ENCODE measurements at places on chromosomes 11 and 22.

GRCh38 chr11:66126064-66126463 lies 56.0 kb downstream of the PACS1 start:
- no peak for DNase-seq

DNA sequence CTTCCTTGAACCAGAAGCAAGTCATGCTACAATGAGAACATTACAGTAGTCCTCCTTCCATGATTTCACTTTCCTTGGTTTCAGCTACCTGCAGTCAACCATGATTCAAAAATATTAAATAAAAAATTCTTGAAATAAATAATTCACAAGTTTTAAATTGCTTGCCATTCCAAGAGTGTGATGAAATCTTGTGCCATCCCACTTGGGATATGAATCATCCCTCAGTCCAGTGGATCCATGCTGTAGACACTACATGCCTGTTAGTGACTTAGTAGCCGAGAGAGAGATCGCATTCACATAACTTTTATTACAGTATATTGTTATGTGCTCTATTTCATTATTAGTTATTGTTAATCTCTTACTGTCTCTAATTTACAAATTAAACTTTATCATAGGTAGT lies 6.0 kb downstream of the HOATZ start:
- no peak for DNase-seq

GRCh38 chr11:66287889-66288670 lies 863 bp downstream of the YIF1A start:
- DNase-seq = no peak

GRCh38 chr11:83649528-83649855 lies 363.3 kb upstream of the CCDC90B start:
- DNase-seq = no peak

- no peak for DNase-seq
Observed at GRCh38 chr22:32994041-32994830, 63.9 kb downstream of the SYN3 start.

GRCh38 chr11:96389720-96390487 lies at the start of the genes CCDC82 and JRKL:
Gene CCDC82 (minus strand): TSS chr11:96389912. CDS start chr11:96384747, 5,165 bp downstream.
Gene JRKL (plus strand): TSS chr11:96390013. CDS start chr11:96390650, 637 bp downstream.
- DNase-seq = peak; percentile 95

GRCh38 chr11:70544067-70544773 lies 145.9 kb downstream of the CTTN start:
- no peak for DNase-seq

- no peak for DNase-seq
Observed at GRCh38 chr11:85540635-85541205, 86.4 kb downstream of the DLG2 start.

DNA sequence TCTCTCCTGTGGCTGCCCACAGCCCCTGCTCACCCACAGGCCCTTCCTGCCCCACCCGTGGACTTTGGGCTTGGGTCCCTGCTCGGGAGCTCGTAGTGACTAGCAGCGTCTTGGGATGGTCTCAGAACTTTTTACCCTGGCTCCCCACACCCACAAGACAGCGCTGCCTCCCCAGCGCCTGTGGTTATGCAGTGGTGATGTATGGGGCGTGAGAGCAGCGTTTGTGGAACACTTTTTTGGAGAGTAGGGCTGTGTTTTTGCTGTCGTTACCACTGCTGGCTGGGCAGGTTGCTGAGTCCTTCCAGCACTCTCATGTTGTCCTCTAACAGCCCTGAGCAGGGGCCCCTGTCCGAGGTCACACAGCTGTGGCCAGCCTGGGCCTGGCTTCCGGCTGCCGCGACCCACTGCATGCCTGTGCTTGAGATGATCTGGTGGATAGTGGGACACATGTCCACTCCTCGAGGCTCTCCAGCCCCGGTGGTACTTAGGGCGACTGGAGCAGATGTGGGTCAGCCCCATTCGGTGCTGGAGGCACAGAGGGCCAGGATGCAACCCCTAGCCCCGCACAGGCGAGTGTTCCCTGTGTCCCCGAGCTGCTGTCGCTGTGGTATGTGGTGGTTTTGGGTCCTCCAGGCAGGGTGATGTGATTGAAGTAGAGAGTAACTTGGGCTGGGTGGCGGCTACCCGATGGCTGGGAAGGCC lies 7.1 kb upstream of the GRAMD4 start:
- no peak for DNase-seq

All from stimulated activated CD4-positive, alpha-beta T cell treated with anti-CD3 and anti-CD28 coated beads, Interleukin-1b, Interleukin-23, amount 100 ng/mL, for 1 hour (primary cell).